Activated naive CD8-positive, alpha-beta T cell treated with anti-CD3 and anti-CD28 coated beads, Interleukin-2, amount 10 ng/mL, durations not matched to agents 7 days and 5 days (primary cell): ENCODE measurements at places on chromosomes 7 and 10. TPM values are rescaled to one million over a fixed set of nuclear protein-coding genes. Genes with fewer than 3 reads are reported as not detected.
A peak's percentile ranks its signal among the peaks of the same experiment; 100 is the strongest.

DNA sequence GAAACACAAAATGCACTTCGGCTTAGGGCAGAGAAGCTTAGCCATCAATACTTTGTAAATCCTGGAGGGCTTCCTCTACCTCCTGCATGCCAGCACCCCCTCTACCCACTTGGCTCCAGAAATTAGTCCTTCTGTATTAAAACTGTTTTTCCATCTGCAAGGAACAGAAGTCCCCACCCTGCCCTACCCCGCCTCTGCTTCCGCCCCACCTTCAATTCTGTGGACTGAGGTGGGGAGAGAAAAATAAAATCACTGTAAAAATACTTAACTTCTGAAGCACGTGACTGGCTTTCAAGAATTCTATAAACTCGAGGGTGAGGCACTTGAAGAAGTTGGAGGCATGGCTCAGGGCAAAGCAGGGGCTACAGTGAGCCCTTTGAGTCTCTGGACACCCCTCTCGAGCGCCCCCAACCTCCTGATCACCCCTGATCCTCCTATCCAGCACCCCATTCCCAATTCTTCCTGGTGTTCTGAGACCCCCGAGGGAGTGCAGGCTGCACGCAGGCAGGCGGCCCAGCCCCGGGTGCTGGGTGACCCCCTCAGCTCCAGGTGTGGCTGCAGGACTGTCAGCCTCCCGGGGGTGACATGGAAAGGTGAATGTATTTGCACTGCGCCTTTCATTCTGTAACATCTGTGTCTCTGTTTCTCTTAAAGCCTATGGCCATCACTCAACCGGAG, 7.3 kb upstream of the KIAA1217 start:
- H3K36me3 ChIP-seq, result no peaks in the 10 kb centered on the region
- H3K27ac ChIP-seq, result no peak overlapping the region
- no peak for DNase-seq

- no peaks in the 10 kb centered on the region for H3K36me3 ChIP-seq
- peaks cover 12% of the 10 kb centered on the region for H3K27me3 ChIP-seq
- no peak overlapping the region for H3K27ac ChIP-seq
- H3K4me1 ChIP-seq, result no peaks in the 10 kb centered on the region
- no peak overlapping the region for H3K4me3 ChIP-seq
- no peak for DNase-seq
Observed at GRCh38 chr10:68178592-68178991, 53.3 kb downstream of the ATOH7 start.

- no peaks in the 10 kb centered on the region for H3K4me1 ChIP-seq
- no peaks in the 10 kb centered on the region for H3K36me3 ChIP-seq
- H3K27me3 ChIP-seq, result peaks cover 17% of the 10 kb centered on the region
- H3K27ac ChIP-seq, result no peak overlapping the region
Observed at GRCh38 chr7:27434756-27435400, 192.3 kb downstream of the EVX1 start.

DNA sequence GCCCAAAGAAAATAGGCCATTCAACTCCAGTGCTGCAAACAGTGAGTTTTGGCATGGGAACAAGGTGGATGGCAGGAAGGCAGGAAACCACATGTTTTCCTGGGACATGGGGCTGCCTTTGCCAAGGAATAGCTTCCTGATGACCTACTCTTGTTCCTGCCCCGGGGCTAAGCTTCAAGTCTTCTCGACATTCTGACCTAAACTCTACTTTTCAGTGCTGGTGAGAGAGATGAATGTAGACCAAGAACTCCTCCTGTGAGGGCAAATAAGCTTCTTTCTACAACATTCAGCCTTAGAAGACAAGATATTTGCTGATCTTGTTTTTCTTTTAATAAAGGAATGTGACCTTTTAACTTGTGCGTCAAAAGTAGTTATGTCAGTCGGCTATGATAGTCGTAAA, 199.0 kb downstream of the GPR37 start:
- no peak overlapping the region for H3K27ac ChIP-seq
- no peaks in the 10 kb centered on the region for H3K36me3 ChIP-seq
- H3K4me3 ChIP-seq, result no peak overlapping the region

GRCh38 chr10:14560791-14561765, 213.6 kb downstream of the FAM107B start:
- peak overlapping the region; percentile 81 for H3K4me3 ChIP-seq
- peak overlapping the region; percentile 90 for H3K27ac ChIP-seq
- H3K4me1 ChIP-seq, result peaks cover 82% of the 10 kb centered on the region
- H3K36me3 ChIP-seq, result peaks cover 31% of the 10 kb centered on the region
- no peak for DNase-seq
- no peaks in the 10 kb centered on the region for H3K27me3 ChIP-seq

- DNase-seq, result no peak
- H3K4me3 ChIP-seq, result no peak overlapping the region
- H3K27me3 ChIP-seq, result peaks cover 20% of the 10 kb centered on the region
- peaks cover 2% of the 10 kb centered on the region for H3K4me1 ChIP-seq
- H3K27ac ChIP-seq, result no peak overlapping the region
- H3K36me3 ChIP-seq, result no peaks in the 10 kb centered on the region
Observed at GRCh38 chr10:35299016-35299415, 37.3 kb upstream of the CCNY start.

- peak overlapping the region; percentile 73 for H3K27ac ChIP-seq
- no peak for DNase-seq
- H3K4me1 ChIP-seq, result peaks cover 1% of the 10 kb centered on the region
- no peak overlapping the region for H3K4me3 ChIP-seq
Observed at GRCh38 chr10:43237128-43237527, 29.7 kb downstream of the RASGEF1A start.

DNA sequence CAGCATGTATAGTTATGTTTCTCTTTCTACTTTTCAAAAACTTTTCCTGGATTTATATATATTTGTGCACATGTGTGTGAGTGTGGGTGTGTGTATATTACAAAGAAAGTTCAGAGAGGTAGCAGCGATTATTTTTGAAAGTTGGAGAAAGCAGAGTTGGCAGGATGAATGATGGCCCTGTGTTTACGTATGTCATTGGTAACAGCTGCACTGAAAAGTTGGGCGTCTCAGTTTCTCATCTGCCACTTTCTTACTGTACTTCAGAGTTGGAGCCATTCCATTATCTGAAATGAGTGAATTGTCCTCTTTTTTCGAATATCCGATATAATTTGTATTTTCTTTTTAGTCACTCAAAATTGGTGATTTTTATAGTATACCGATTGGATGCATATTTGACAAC, 172.2 kb downstream of the CDK14 start:
- H3K27me3 ChIP-seq, result no peaks in the 10 kb centered on the region
- no peak for DNase-seq
- no peak overlapping the region for H3K4me3 ChIP-seq
- H3K27ac ChIP-seq, result no peak overlapping the region

GRCh38 chr10:54011117-54011516, 789.9 kb downstream of the PCDH15 start:
- DNase-seq, result no peak
- no peak overlapping the region for H3K4me3 ChIP-seq
- H3K27ac ChIP-seq, result no peak overlapping the region
- no peaks in the 10 kb centered on the region for H3K27me3 ChIP-seq

DNA sequence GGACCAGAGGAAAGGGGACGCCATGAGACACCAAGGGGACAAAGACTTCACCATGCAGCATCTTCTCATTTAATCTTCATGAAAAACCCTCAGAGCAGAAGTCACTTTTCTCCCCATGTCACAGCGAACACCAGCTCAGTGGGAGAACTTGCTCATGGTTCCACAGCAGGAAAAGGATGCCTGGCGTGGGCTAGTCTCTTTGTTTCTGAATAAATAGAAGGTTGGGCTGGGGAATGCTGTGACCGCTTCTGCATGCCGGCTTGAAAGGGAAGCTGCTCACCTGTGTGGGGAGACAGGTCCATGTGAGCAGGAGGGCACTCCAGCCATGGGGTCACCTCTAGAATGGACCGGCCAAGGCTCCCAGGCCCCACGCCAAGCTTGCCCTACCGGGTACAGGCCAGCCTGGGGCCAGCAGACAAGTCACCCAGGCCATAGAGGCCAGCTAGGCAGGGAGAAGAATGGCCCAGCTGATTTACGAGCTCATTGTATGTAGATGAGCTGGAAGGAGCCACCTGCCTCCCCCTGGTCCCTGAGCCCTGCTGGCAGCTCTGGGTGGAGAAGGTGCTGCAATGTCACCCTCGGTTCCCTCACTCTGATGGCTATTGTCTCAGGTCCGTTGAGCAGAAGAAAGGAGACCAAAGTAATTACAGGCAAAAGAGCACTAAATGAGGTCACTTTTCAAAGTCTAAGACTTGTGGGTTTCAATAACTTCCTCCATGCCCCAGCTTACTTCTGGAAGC, 82.0 kb upstream of the PDZD8 start:
- no peak overlapping the region for H3K4me3 ChIP-seq
- H3K27me3 ChIP-seq, result peaks cover 7% of the 10 kb centered on the region
- H3K36me3 ChIP-seq, result no peaks in the 10 kb centered on the region
- H3K27ac ChIP-seq, result no peak overlapping the region
- no peak for DNase-seq

Gene TCF7L2
- 1.9 TPM for total RNA-seq

Gene ZC3HAV1L
- total RNA-seq, result 15.6 TPM

Gene VWC2
- not detected for total RNA-seq

Gene MSS51
- total RNA-seq, result 4.0 TPM

Gene FAM25G
- total RNA-seq, result not detected

Gene LRMDA
- total RNA-seq, result not detected

Gene AIMP2
- 23.8 TPM for total RNA-seq

Gene CADPS2
- not detected for total RNA-seq

Gene UNCX
- total RNA-seq, result not detected
